ENCODE measurements at places on chromosomes 5 and 9. TPM values are rescaled to one million over a fixed set of nuclear protein-coding genes. Genes with fewer than 3 reads are reported as not detected.

Gene STPG3
- not detected for total RNA-seq

DNA sequence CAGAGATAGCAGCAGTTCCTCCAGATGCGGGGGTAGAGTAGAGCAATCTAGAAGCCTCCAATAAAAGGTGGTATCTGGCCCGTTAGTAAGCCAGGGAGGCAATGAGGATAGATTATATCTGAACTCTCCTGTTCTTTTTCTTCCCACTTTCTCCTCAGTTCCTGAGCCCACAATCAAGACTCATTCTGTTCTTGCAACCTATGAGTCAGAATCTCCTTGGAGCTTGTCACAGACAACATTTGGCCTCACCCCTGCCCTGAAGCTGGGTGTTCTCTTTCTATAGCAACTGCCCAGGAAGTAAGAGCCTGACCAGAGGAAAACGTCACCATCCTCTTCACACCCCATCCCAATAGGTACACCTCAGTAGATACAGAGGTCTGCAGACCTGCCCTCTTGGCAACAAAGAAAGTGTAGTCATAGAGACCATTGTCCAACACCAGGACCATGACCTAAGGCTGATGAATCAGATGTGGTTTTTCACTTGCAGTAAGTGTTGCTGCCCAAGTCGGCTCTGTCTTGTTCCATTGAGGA, 76.3 kb upstream of the PCA3 start:
- H3K27me3 ChIP-seq: no peaks in the 10 kb centered on the region
- H3K4me3 ChIP-seq: no peak overlapping the region
- no peaks in the 10 kb centered on the region for H3K4me1 ChIP-seq
- DNase-seq: no peak
- no peaks in the 10 kb centered on the region for H3K36me3 ChIP-seq

DNA sequence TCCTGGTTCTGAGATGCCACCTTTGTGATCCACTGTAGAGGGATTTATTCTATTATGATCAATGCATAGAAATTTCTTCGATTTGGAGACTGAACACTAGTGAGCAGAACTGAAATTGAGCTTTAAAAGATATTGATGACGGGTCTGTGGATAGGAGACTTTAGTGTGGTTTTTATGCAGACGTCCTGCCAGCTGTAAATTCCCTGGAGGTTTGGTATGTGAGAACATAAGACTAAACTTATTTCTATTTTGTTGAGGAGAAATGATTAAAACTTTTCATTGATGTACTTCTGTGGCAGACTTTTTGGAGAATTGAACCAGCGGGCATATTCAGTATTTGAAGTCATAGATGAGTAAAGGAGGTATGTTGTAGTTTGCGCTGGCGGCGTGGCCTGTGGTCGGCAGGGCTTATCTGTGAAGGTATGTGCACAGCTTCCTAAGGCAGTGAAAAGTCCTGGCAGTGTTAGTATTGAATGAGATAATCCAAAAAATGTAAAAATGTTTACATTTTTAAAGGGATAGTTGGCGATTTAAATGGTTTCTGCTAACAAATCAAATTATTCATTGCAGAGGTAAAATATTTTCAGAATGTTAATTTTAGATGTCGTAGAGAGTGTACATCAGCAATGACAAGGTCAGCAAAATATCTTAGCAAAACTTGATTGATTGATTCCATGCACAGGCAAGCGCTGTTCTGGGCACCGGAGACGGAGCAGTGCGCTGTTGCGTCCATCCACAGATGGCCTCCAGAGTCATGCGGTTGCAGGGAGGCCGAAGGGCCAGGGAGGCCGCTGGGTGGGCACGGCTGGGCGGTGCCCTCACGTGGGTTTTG, 20.4 kb downstream of the TENT4A start:
- no peak overlapping the region for H3K4me3 ChIP-seq
- peaks cover 14% of the 10 kb centered on the region for H3K4me1 ChIP-seq
- H3K36me3 ChIP-seq: no peaks in the 10 kb centered on the region
- no peaks in the 10 kb centered on the region for H3K27me3 ChIP-seq
- DNase-seq: no peak
- peak overlapping the region; percentile 45 for H3K27ac ChIP-seq

- no peaks in the 10 kb centered on the region for H3K4me1 ChIP-seq
- H3K27ac ChIP-seq: peak overlapping the region; percentile 47
- H3K27me3 ChIP-seq: no peaks in the 10 kb centered on the region
- H3K4me3 ChIP-seq: no peak overlapping the region
Measured at GRCh38 chr5:17378346-17378997, 119.6 kb upstream of the TAF11L2 start.

DNA sequence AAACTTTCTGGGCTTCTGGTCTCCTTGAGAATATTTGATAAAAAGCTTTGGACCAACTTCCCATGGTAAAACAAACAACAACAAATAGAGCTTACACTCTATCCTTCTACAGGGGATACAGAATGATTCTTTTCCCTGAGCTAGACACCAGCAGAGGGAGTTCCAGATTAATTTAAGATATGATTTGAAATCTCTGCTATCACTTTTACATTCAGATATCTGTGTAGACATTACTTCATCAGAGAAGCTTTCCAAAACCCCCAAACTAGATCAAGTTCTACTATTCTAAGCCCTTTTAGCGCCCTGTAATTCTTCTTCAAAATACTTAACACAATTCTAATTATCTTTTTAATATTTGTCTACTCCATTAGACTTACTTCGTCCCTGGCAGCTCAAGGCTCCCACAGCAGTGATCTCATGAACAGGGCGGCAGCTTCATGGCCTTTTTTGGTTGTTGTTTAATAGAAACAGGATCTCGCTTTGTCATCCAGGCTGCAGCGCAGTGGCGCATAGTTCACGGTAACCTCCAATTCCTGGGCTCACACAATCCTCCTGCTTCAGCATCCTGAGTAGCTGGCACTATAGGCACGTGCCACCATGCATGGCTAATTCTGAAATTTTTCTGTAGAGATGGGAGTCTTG, 955 bp upstream of the GALNT12 start:
- no peaks in the 10 kb centered on the region for H3K36me3 ChIP-seq
- no peak overlapping the region for H3K27ac ChIP-seq
- H3K27me3 ChIP-seq: no peaks in the 10 kb centered on the region
- DNase-seq: no peak
- peaks cover 4% of the 10 kb centered on the region for H3K4me1 ChIP-seq
